ENCODE measurements at places on chromosomes 16 and 17.

DNA sequence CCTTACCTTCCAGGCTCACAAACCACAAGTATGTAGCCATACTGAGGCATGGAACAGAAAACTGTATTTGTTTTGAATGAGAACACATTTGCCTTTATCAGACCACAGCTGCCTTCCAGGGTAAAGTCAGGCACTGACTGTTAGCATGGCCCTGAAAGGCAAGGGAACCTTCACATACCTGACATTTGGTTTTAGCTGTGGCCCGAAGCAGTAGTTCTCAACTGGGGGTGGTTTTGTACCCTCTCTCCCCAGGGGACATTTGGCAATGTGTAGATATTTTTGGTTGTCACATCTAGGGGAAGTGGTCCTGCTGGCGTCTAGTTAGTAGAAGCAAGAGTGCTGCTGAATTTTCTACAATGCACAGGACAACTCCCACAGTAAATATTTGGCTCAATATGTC, 9.2 kb downstream of the HERPUD1 start:
- no peak for DNase-seq

- no peak for DNase-seq
Observed at GRCh38 chr17:49223168-49223516, 7.4 kb downstream of the PHOSPHO1 start.

- no peak for DNase-seq
Observed at GRCh38 chr16:59632276-59632855, 898.2 kb upstream of the GOT2 start.

DNA sequence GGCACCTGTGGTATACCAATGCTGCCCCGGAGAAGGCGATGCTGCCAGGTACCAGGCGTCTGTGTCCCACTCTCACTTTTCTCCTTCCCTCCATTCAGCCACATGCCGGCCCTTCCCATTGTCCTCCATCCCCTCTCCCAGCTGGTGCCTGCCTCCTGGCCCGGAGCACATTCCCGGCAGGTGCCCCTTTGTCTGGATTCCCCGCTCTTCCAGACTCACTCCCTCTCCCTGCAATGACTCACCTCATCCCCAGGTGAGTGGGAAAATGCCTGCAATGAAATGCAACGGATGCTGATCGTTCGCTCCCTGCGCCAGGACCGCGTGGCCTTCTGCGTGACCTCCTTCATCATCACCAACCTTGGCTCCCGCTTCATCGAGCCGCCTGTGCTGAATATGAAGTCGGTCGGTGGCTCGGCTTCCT, 10.4 kb upstream of the KDM6B start:
- no peak for DNase-seq

- no peak for DNase-seq
Observed at GRCh38 chr16:48565752-48566151, 44.2 kb downstream of the N4BP1 start.

- DNase-seq, result no peak
Observed at GRCh38 chr16:9773289-9773688, 408.9 kb downstream of the GRIN2A start.

All from activated T-cell treated with anti-CD3 and anti-CD28 coated beads for 1 hour (primary cell).